ENCODE measurements at places on chromosomes 6 and 20.

- peak; percentile 18 for DNase-seq
Observed at GRCh38 chr6:134519465-134519864, 201.6 kb upstream of the SGK1 start.

GRCh38 chr20:40325006-40325568 lies 363.9 kb downstream of the MAFB start:
- DNase-seq = no peak

- DNase-seq = no peak
Observed at GRCh38 chr6:162306616-162307015, 420.9 kb downstream of the PRKN start.

- DNase-seq = no peak
Observed at GRCh38 chr20:60459212-60459611, 501.0 kb downstream of the CDH26 start.

DNA sequence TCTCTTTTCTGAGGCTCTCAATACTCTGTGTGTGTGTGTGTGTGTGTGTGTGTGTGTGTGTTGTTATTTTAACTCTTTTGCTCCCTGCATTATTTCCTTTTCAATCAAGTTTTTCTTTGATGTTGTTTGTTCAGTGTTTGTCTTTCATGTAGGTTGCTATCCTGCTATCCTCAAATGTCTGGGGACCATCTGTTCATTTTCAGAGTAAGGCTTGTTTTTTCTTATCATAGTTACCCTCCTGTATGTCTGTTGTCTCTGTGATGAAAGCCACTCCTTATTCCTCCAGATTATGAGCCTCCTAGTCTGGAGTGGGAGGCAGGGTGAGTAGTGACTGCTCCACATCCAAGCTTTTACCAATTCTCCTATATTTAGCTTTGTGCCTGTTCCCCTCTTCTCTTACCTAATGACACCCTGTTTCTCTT lies 9.2 kb downstream of the ENPP3 start:
- no peak for DNase-seq

DNA sequence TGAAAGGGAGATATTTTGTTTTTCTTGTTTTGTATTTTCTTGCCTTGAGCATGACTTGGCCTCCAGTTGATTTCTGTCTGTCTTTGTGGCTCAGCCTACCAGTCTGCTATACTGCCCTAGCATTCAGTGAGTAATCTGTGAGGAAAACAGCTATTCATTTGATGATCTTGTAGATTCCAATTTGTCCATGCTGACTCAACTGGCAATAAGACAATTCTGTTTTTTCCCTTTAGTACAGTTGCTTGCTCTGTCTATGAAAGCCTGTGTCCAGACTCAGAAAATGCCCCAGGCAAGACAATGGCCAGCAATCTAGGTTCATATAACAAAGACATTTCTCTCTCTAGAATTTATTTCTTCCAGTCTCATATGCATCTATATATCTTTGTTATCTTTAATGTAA lies 10.9 kb upstream of the SOX4 start:
- DNase-seq = no peak

GRCh38 chr6:43980004-43980795 lies 147.1 kb downstream of the MRPL14 start:
- no peak for DNase-seq

DNA sequence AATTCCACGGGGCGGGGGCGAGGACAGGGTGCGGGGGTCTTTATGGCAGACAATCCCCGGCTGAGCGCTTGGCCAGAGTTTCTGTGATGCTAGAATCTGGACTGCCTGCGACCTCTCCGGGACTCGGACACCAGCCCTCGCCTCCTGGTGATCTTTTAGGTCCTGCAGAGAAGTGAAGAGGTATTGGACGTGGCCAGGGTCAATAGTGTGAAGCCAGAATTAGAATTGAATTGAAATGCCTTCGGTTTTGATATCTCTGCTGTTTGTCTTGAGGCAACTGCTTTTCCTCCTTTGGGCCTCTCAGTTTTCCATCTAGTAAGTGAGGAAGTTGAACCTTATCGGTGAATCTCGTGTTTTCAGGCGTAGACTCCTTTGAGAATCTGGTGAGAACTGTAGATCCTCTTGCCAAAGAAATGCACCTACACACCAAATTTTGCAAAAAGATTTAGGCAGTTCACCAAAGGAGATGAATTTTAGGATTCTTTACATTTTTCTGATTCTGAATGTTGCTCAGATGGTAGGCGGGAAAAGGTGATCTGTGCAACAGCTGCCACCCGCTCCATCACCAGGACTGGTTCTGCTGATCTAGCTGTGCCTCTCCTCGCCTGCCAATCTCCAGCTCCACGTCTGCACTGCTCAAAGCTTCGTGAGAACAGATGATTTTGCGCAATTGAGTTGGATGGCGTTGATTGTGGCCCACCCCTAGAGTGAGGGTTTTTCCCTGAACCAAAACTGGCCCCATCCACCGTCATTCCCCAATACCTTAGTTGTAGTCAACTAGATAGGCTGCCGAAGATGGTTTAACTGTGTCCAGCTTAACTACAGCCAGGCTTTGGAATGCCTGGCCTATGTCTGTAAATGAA lies 837 bp upstream of the OSER1 start:
- DNase-seq = no peak

DNA sequence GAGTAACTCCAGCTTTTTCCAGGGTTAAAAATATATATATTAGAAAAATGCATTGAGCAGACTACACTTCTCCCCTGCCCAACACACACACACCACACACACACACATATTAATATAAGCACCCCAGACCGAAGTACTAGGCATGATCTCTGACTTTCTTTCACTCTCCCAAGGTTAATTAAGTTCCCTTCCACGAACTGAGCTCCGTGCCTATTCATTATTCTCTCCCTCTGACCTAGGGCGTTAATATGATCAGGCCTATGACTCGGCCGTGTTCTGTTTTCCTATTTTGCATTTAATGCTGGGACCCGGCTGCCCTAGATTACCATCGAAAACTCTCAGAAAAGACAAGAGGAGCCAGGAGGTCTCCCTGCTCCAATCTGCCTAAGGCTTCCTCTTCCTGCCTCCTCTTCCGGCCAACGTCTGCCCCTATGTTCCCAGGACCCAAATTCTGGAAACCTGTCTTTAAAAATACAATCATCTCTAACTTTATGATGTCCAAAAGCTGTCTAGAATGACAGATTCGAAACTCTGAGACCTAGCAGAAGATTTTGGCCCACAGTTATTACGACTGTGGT lies 6.1 kb upstream of the POU3F2 start:
- no peak for DNase-seq

DNA sequence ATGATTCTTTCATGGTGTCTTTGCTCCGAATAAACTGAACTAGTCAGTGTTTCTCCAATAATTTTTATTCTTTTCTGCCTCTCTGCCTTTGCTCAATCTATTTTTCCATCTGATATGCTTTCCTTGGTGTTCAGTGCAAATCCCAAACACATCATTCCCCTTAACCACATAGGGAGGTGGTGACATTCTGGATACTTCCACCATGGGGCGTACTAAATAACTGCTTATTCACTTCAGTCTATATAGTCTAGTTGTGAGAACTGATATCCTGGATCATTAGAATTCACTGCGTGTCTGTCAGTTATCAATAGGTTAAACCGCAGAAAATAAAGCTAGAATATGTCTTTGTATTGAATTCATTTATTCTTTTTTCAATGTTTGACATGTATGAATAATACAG lies 83.1 kb downstream of the KCNQ5 start:
- DNase-seq = no peak

- DNase-seq = no peak
Observed at GRCh38 chr6:87441711-87442110, 31.1 kb upstream of the SLC35A1 start.

GRCh38 chr6:17591287-17591686 lies 8.8 kb upstream of the FAM8A1 start:
- DNase-seq = no peak

GRCh38 chr6:6332811-6333244 lies 12.4 kb upstream of the F13A1 start:
- no peak for DNase-seq

- DNase-seq = no peak
Observed at GRCh38 chr6:143195349-143195845, 134.7 kb downstream of the AIG1 start.

GRCh38 chr6:20542927-20543602 lies 8.8 kb downstream of the CDKAL1 start:
- DNase-seq = no peak

- no peak for DNase-seq
Observed at GRCh38 chr20:41032271-41032670, 3.6 kb downstream of the TOP1 start.

DNA sequence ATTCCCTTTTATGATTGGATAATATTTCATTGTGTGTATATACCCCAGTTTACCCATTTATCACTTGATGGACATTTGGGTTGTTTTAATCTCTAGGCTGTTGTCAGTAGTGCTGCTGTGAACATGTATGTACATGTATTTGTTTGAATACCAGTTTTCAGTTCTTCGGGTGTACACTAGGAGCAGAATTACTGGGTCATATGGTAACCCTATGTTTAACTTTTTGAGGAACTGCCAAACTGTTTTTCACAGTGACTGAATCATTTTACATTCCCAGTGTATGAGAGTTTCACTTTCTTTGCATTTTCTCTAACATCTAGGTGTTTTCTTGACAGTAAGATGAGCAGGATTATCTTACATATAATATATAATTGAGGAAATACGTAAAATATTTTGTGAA lies 44.7 kb upstream of the ADIG start:
- no peak for DNase-seq

DNA sequence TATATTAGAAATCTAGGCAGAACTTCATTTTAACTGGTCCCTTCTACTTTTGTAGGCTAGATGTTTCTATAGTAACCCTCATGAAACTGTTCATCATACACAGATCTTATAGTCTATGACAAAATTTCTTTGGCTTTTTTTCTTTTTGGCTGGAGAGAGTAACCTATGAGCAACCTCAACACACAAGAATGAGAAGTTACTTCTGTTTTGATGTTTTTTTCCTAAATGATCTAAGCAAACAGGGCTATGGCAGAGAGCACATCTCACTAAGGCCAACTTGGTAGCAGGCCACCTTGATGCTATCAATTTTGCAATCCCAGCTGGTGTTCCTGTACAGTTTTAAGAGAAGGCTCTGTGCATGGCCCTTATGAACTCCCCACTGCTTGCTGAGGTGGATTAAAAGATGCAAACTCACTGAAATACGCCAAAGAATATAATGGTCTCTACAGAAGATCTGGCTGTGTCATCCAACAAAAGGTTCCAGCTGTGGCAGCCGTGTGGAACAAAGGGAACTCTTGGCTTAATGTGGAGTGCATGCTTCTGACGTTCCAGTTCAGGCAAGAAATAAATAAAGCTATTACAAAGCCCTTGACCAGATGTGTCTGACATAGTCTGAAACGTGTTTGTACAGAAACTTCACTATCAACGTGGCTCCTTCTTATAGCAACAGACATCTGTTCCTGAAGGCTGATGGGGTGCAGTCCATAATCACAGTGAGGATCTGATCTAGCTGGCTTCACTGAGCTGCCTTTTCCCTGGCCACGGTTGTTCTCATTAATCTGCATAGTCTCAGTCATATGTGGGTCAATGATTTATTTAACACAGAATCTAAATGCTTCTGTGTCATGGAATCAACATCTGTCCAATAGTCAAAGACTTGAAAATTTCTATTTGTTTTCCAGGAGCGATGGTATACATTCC lies 481.1 kb downstream of the BMP2 start:
- DNase-seq = no peak

DNA sequence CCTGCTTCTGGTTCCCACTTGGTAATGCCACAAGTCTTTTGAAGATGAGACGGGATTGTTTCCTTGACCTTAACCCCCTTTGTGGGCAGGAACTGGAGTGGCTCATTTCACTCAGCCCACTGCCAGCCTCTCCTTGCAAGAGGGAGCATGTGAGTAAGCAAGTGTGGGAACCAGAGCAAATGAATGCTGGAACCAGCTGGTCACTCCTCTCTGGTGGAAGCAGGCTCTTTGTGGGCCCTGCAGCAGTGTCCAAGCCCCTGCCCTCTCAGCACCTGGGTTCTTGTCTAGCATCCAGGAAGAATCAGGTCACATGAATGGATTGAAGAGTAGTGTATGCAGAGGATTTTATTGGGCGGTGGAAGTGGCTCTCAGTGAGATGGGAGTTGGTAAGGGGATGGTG lies 944.5 kb downstream of the QKI start:
- DNase-seq = no peak

DNA sequence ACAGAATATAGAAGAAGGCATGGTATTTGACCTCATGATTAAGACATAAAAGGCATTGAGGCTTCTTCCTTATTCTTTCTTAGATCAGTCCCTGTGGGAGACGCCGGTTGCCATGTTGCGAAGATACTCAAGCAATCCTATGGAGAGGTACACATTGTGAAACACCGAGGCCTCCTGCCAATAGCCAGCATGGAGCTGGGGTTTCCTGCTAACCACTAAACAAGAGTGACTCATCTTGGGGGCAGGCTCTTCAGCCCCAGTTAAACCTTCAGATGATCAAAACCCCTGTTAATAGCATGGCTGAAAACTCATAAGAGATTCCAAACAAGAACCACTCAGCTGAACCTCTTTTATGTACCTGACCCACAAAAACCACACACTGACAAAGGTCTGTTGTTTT lies 478.8 kb downstream of the CD83 start:
- DNase-seq = no peak

- DNase-seq = no peak
Observed at GRCh38 chr20:46566125-46566524, 15.7 kb upstream of the OCSTAMP start.

GRCh38 chr20:5548902-5549599 lies 201.2 kb upstream of the SHLD1 start:
- DNase-seq = no peak

DNA sequence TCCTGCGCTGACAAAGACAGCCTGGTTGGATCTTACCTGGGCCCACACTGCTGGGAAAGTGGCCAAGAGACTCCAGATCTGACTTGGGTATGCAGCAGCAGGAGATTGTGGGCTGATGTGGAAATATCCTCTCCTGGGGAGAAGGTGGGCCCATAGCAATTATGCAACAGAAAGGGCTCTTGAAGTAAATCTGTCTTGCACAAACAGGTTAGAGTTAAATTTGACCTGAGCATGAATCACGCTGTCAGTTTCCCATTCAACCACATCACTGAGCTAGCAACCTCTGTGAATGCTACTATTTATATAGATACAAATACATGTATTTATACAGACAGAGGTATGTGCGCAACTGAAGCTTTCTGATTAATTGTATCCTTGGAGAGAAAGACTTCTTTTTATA lies 28.3 kb upstream of the PDYN start:
- no peak for DNase-seq

GRCh38 chr6:157556671-157557430 lies 175.9 kb downstream of the ZDHHC14 start:
- DNase-seq = no peak

GRCh38 chr6:119350202-119350951 lies 816 bp upstream of the MAN1A1 start:
- DNase-seq = no peak
